ENCODE measurements at places on chromosomes 5 and 9.

DNA sequence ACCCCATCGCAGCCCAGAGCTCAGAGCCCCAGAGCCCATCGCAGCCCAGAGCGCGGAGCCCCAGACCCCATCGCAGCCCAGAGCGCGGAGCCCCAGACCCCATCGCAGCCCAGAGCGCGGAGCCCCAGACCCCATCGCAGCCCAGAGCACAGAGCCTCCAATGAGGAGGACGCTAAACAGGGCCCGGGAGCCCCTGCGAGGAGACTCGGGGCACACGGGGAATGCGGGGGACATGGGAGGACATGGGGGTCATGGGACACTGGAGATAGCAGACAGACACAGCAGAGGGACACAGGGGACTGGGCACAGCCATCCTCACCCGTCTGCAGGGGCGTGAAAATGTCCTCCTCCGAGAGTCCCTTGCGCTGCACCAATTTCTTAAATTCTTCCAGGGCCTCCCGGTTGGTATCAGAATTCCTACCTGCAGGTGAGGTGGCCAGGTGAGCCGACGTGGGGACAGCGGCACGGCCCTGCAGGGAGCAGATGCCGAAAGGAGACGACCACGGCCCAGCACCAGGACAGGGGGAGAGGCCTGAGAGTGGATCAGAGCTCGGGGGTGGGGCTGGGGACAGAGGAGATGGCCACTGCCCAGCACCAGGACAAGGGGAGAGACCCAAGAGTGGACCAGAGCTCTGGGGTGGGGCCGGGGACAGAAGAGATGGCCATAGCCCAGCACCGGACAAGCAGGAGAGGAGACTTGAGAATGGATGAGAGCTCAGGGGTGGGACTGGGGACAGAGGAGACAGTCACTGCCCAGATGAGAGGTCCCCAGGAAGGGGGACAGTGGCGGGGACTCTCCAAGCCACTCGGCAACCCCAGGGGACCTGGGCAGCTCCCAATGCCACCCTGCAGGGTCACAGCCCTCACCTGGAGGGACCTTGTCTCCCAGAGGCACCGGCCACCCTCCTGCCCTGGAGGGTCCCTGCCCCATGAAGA, 2.8 kb downstream of the OBP2B start:
- DNase-seq, result no peak

- DNase-seq, result no peak
These were observed 142.6 kb downstream of the OR2K2 start for GRCh38 chr9:111187376-111187775.

DNA sequence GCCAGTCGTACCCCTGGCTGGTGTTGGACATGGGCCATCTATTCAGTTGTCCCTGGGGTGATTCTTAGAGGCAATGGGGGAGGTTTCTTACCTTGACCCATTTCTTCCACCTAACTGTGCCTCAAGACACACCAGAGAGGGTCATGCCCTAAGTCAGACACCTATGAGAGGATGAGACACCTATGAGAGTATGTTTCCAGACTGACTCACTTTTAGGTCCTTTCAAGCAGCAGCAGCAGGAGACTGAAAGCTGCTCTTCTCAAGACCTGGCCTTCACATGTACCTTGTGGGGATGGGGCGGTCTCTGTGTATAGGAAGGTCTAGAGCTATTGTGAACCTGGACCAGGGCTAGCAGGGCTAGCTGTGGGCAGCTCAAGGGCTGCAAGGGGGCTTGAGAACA, 130.1 kb downstream of the TENT4A start:
- DNase-seq, result no peak

DNA sequence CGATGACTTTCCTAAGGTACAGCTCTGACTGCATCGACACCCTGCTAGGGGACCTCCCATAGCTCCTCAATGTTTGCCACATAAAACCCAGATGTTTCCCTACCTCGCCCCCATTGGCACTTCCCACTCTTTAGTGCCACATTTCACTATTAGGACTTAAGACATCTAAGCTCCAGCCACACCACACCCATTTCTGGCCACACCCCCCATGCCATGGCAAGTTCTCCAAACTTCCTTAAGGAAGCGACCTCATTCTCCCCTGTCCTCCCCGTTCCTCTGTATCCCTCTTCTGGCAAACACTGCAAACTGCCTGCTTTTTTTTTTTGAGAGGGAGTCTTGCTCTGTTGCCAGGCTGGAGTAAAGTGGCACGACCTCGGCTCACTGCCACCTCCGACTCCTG, 62.9 kb downstream of the USP20 start:
- no peak for DNase-seq

- DNase-seq, result no peak
These were observed 78.5 kb downstream of the ZNF618 start for GRCh38 chr9:113954591-113954990.

- DNase-seq, result no peak
These were observed 33.3 kb upstream of the CDKN2AIPNL start for GRCh38 chr5:134444941-134445471.

DNA sequence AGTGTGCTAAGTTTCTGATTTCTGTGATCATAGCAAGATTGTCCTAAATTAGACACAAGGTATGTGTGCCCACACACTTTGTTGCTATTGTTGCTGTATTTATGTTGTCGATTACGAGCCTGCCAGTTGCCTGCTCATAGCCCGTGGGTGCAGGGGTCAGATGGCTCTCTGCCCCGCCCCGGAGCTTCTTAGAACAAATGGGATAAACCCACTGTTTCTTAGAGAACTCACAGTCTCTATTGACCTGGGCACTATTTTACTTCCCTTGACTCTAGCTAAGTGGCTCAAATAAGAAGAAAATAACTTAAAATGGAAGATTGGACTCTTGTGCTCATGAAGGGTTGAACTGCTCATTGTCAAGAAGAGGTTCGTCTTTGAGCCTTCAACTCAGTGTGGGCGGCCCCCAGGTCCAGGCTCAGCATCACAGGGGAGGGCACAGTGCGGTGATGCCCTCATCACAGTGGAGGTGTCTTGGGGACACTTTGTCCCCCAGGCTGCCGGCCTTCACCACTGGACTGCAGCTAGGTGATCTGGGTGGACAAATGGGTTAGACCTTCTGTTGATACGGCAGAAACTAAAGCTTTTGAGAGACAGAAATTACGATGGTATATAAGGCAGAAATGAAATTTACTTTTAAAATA, 155.5 kb downstream of the TENT4A start:
- no peak for DNase-seq

DNA sequence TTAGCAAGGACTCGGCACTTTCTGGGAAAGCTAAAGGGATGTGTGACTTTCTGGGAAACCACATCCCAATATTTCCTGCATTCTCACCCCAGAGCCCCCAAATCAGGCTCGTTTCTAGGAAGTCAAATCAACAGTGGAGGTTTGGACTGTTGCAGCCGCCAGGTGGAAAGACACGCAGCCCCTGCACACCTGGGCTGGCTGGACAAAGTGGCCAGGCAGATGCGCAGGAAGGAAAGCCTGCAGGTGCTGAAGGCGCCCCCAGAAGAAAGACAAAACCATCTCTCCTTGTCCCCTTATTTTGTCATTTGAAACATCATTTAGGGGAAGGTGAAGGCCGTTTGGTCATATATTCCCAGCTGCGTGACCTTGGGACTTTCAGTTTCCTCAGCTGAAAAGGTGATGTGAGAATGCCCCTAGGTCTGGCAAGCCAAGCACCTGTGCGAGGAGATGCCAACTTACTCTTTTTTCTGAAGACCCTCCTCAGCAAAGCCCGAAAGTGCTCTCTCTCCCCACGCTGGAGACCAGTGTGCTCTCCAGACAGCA, 97.9 kb upstream of the CPEB4 start:
- DNase-seq, result no peak

DNA sequence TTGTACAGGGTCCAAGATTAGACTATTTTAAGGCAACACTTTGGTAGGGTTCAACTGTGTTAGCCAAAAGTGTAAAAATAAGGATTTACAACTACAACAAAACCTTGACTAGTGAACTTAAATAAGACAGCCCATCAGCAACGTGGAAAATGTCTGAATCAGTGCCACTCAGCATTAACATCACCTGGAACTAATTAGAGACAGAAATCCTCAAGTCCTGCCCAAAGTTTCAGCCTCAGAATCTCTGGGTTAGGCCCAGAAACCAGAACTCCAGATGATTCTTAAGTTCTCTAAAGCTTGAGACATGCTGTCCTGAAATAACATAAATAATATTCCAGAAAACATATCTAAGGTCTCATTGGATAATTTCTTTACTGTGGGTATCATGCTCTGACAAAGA, 118.6 kb downstream of the SEMA6A start:
- DNase-seq, result no peak

DNA sequence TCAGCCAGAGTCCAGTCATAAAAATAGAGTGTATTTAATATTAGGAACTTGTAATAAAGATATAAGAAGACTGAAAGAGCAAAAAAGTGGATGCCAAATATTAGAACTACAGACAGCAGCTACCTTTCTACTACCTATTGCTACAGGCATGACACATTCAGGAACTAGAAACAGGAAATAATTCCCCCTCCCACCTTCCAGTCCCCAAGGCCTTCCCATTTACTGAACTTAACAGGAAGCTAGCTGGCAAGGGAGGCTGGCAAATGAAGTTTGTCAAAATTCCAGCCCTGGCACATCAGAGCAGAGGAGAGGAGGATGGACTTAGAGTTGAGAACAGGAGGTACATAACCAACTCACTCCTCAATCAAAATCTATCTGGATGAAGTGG, 50.2 kb upstream of the RIC1 start:
- DNase-seq, result no peak

- no peak for DNase-seq
These were observed 1.3 kb downstream of the GNG10 start for GRCh38 chr9:111662576-111663300.

- DNase-seq, result no peak
These were observed 84.4 kb upstream of the SARDH start for GRCh38 chr9:133822430-133823065.

GRCh38 chr9:90830977-90831376, 29.4 kb downstream of the SYK start:
- no peak for DNase-seq

DNA sequence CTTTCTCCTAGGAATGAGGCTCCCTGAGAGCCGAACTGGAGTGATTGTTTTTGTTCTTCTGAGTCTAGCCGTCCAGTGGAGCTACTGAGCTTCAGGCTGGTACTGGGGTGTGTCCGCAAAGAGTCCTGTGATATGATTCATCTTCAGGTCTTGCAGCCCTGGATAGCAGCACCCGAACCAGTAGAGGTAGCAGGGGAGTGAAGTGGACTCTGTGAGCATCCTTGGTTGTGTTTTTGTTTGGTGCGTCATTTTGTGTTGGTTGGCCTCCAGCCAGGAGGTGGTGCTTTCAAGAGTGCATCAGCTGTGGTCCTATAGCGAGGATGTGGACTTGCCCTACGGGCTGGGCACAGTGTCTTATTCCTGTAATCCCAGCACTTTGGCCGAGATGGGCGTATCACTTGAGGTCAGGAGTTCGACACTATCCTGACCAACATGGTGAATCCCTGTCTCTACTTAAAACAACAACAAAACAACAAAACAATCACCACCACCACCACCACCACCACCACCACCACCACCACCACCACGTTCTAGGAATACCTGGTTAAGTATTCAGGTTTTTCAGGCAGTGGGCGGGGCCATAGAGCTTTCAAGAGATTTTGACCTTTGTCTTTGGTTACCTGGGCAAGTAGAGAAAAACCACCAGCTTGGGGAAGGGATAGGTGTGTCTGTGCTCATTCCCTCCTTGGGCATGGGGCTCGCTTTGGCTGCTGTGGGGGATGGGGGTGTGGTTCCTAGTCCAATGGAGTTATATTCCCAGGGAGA, 154.0 kb downstream of the WDR70 start:
- no peak for DNase-seq

GRCh38 chr9:2639786-2640185, 18.2 kb downstream of the VLDLR start:
- no peak for DNase-seq

GRCh38 chr9:3708751-3709150, 182.9 kb upstream of the RFX3 start:
- no peak for DNase-seq

GRCh38 chr5:151651997-151652645, 34.6 kb downstream of the SPARC start:
- peak; percentile 69 for DNase-seq

DNA sequence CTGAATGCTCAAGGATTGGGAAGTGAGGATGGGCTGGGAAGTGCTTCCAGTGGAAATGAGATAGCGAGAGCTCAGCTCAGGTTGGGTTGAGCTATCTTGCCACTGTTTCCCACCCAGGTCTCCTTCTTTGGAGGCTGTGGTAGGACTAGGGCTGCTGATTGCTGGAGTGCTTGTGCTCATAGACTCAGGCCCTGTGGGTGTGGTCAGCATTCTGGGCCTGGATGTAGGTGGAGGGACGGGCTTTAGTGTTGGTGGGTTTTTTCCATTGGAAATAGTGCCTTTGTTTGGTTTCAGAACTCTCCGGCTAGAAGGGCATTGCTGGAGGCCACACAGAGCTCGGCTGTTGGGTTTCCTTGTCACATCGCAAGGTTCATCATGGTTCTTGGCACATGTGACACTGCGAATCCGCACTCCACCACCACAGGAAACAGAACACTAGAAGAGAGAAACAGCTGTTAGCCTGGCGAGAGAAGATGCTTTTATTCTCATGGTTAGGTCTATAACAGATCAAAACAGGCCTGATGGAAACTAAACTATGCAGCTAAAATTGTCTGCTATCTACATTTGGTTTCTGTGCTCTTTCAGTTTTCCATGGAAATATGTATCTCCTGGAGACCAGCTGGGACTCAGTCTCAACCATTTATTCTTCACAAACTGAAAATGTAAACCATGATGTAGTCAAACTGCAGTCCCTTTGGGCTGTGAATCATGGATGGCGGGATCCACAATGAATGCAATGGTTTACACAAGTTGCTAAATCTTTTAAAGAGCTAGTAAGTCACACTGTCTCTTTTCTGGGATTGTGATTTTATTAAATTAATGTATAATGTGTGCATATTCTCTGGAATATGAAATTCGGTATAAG, 136.2 kb downstream of the TARS1 start:
- no peak for DNase-seq

- no peak for DNase-seq
These were observed 7.0 kb upstream of the NREP start for GRCh38 chr5:111764019-111764418.

- DNase-seq, result no peak
These were observed 106.2 kb upstream of the TXNDC8 start for GRCh38 chr9:110443866-110444220.

- no peak for DNase-seq
These were observed 1.1 kb upstream of the LCNL1 start for GRCh38 chr9:136981588-136982231.

DNA sequence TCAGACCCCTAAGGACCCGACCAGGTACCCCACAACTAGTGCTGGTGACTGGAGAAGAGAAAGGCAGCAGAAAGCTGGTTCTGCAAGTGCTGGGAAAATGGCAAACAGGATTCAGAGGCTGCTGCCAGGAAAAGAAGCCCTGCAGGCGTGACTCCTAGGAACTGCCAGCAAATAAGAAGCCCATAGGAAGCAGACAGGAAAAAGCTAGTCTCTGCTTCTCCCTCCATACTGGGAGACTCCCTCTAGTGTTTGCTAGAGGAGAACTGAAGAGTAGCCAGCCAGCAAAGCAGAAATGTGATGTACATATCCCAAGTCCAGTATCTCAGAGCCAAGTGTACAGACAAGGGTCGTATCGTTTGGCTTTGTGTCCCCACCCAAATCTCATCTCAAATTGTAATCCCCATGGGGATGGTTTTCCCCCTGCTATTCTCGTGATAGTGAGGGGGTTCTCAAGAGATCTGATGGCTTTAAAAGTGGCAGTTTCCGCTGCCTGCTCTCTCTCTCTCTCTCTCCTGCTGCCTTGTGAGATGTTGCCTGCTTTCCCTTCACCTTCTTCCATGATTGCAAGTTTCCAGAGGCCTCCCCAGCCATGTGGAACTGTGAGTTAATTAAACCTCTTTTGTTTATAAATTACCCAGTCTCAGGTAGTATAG, 38.1 kb upstream of the TUSC1 start:
- no peak for DNase-seq

GRCh38 chr5:141941779-141942178, 16.2 kb downstream of the PCDH12 start:
- no peak for DNase-seq
